ENCODE measurements at places on chromosomes 4 and X. TPM values are rescaled to one million over a fixed set of nuclear protein-coding genes. Genes with fewer than 3 reads are reported as not detected.

DNA sequence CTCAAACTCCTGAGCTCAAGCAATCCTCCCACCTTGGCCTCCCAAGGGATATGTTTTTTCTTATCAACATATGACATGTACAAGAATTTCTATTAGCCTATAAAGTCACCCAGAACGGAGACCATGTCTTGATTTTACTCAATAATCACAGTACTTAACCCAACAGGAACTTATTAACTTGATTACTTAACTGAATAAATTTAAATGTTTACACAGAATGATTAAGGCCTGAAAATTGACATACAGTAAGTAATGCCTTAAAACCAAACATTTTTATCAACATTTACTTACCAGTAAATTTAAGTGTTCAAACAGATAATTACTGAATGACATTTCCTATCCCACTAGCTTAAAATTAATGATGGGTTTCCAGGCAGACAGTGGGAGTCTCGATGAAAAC is 25.4 kb downstream of the EIF4E start:
- no peak for DNase-seq

The EMCN gene
- 4.7 TPM for total RNA-seq

The PAGE2 gene
- total RNA-seq: not detected

The DMD gene
- total RNA-seq: 76.3 TPM

DNA sequence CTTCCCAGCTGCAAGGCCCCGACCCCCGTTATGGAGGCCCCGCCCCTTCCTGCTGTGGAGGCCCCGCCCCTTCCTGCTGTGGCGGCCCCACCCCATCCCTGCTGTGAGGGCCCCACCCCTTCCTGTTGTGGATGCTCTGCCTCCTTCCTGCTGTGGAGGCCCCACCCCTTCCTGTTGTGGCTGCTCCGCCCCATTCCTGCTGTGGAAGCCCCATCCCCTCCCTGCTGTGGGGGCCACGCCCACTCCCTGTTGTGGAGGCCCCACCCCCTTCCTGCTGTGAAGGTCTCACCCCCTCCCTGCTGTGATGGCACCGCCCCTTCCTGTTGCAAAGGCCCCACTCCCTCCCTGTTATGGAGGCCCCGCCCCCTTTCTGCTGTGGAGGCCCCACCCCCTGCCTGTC is 104.9 kb upstream of the PSAPL1 start:
- DNase-seq: no peak

- DNase-seq: no peak
Measured at GRCh38 chr4:78552389-78553042, 946 bp downstream of the ANXA3 start.

GRCh38 chr4:8592366-8593263 is at the start of gene CPZ:
TSS of gene CPZ (plus strand) at chr4:8592765. CDS start at chr4:8592834, 69 bp downstream.
- DNase-seq: no peak

GRCh38 chr4:174358410-174358809 is 74.7 kb downstream of the CEP44 start:
- no peak for DNase-seq

The NEUROG2 gene
- total RNA-seq: 0.70 TPM

The RASGEF1B gene
- 20.9 TPM for total RNA-seq

DNA sequence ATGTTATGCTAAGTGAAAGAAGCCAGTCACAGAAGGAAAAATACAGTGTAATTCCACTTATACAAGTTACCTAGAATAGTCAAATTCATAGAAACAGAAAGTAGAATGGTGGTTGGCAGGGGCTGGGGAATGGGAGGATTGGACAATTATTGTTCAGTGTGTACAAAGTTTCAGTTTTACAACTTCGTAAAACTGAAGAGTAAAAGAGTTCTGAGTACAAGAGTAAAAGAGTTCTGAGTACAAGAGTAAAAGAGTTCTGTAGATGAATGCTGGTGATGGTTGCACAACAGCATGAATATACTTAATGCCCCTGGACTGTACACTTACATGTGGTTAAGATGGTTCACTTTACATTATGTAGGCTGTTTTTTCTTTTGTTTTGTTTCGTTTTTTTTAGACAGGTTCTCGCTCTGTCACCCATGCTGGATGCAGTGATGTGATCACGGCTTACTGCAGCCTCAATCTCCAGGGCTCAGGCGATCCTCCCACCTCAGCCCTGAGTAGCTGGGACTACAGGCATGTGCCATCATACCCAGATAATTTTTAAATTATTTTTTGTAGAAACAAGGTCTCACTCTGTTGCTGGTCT is 230.9 kb downstream of the SOWAHB start:
- DNase-seq: no peak

- DNase-seq: no peak
Measured at GRCh38 chr4:8269535-8270417, at the start of gene HTRA3. TSS of gene HTRA3 (plus strand) at chr4:8269754. CDS start at chr4:8269969, 215 bp downstream.

The PABPC5 gene
- 3.5 TPM for total RNA-seq

The TBX22 gene
- not detected for total RNA-seq

The CLTRN gene
- total RNA-seq: not detected

- no peak for DNase-seq
Measured at GRCh38 chrX:31301203-31301602, 229.4 kb upstream of the FTHL17 start.

DNA sequence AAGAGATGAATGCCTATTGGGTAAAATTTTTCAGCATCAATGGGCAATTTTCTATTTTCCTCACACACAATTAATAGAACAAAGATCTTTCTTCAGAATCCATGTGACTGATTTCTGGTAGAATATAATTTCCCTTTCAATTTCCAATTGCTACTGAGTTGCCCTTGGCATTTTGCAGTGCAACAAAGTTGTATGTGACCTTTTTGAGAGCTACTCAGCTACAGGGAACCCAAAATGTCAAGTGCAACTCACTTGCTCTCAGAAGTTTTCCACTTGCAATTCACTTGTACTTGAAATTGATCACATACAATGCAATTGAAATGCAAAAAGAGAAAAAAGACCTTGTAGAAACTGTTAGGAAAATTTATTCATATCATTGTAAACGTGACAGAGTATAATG is 245.5 kb downstream of the BANK1 start:
- no peak for DNase-seq

The UGT2B17 gene
- not detected for total RNA-seq

- DNase-seq: no peak
Measured at GRCh38 chr4:187501731-187502130, 493.8 kb upstream of the ZFP42 start.

GRCh38 chr4:130092187-130093015 is 996.4 kb downstream of the C4orf33 start:
- DNase-seq: no peak

The PRDM8 gene
- 39.0 TPM for total RNA-seq

GRCh38 chrX:21741869-21742701 is 15.8 kb downstream of the SMPX start:
- DNase-seq: no peak
